Osteoblast (primary cell): ENCODE measurements at places on chromosomes 7 and 10. TPM values are rescaled to one million over a fixed set of nuclear protein-coding genes. Genes with fewer than 3 reads are reported as not detected.

DNA sequence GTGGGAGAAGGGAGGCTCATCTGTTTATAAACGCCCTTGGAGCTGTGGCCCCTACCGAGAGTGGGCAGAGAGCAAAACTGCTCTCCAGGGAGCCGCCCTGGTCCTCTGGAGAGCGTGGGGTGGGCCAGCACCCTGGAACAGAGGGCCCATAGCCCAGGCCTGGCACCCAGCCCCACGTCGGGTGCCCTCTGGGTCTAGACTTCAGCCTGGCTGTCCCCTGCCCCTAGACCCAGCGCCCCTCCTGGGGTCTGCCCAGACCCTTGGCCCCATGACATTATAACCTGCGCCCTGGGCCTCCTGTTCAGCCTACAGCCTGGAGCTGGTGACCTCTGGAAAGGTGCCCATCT is 24.7 kb downstream of the GET4 start:
- no peaks in the 10 kb centered on the region for H3K36me3 ChIP-seq
- peaks cover 8% of the 10 kb centered on the region for H3K4me1 ChIP-seq
- H3K27ac ChIP-seq: no peak overlapping the region
- H3K27me3 ChIP-seq: peaks cover 16% of the 10 kb centered on the region
- DNase-seq: no peak

DNA sequence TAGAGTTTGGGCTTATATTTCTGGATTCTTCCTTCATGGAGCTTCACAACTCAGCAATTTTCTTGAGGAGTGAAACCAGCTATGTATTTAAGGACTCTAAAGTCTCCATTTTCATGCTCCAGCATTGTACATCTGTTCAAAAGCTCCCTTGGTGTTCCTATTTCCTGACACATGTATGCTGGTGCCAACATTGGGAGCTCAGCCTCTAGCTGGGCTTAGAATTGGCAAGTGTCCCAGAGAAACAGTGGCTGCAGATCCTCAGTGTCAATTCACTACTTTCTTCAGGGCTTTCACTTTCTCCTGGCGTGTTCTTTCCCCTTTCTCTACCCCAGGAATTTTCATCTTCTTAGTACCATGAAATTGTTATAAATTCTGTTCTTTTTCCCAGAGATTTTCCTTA is 103.1 kb downstream of the ZNF467 start:
- no peak overlapping the region for H3K4me3 ChIP-seq
- DNase-seq: peak; percentile 19
- no peak overlapping the region for H3K27ac ChIP-seq
- H3K36me3 ChIP-seq: no peaks in the 10 kb centered on the region
- no peaks in the 10 kb centered on the region for H3K27me3 ChIP-seq
- peaks cover 5% of the 10 kb centered on the region for H3K4me1 ChIP-seq

DNA sequence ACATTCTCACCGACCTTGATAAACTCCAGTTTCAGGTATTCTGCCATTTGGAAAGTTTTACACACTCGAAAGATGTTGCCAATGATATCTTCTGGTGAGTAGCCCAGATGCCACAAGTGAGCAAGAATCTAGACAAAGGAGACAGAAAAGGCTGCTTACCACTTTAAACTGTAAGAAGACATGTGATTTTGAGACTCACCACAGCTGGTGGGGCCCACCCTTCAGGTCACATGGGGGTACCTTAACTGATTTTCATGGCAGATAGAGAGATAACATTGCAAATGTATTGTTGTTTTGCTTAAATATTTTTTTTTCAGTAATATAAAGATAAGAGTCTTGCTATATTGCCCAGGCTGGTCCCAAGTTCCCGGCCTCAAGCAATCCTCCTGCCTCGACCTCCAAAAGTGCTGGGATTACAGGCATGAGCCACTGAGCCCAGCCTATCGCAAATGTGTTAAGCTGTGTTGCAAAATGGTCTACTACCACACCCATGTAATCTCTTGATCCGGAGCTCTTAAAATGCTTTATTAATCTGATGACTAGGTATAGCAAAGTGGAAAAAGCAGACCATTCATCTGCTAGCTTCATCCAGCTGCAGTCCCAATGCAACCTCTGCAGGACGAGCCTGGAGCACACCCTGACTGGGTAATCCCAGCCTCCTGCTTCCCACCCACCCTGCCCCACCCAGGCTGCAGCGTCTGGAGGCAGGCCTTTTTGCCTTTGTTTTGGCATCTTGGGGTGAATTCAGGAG is 18.5 kb downstream of the RFC2 start:
- no peak overlapping the region for H3K4me3 ChIP-seq
- DNase-seq: no peak
- H3K27me3 ChIP-seq: no peaks in the 10 kb centered on the region
- H3K27ac ChIP-seq: no peak overlapping the region
- H3K4me1 ChIP-seq: no peaks in the 10 kb centered on the region
- H3K36me3 ChIP-seq: peaks cover 42% of the 10 kb centered on the region

DNA sequence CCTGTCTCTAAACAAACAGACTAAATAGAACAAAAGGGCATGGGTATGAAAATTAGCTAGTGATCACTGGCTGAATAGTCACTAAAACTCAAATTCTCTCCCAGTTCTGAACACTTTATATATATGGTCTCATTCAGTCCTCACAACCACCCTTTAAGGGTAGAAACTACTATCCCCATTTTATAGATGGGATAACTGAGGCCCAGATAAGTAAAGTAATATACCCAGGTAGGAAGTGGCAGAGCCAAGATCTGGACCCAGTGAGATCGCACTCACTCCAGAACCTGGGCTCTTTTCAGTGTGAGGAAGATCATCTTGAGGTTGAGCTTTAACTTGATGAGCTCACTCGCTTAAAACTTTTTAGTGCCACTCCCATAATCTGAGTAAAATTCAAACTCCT is 4.5 kb downstream of the PSTK start:
- no peak overlapping the region for H3K4me3 ChIP-seq
- peaks cover 7% of the 10 kb centered on the region for H3K4me1 ChIP-seq
- no peak for DNase-seq
- no peaks in the 10 kb centered on the region for H3K27me3 ChIP-seq
- peaks cover 5% of the 10 kb centered on the region for H3K36me3 ChIP-seq
- H3K27ac ChIP-seq: no peak overlapping the region

- peaks cover 12% of the 10 kb centered on the region for H3K4me1 ChIP-seq
- H3K27ac ChIP-seq: no peak overlapping the region
- no peaks in the 10 kb centered on the region for H3K36me3 ChIP-seq
- no peaks in the 10 kb centered on the region for H3K27me3 ChIP-seq
- DNase-seq: no peak
These were observed 70.6 kb downstream of the KCNMA1 start for GRCh38 chr10:77566914-77567566.

GRCh38 chr10:85612833-85613232 is 753.8 kb downstream of the GRID1 start:
- no peak for DNase-seq
- H3K4me3 ChIP-seq: no peak overlapping the region
- no peak overlapping the region for H3K27ac ChIP-seq
- no peaks in the 10 kb centered on the region for H3K36me3 ChIP-seq

- DNase-seq: peak; percentile 92
- no peak overlapping the region for H3K4me3 ChIP-seq
- no peaks in the 10 kb centered on the region for H3K4me1 ChIP-seq
- peaks cover 17% of the 10 kb centered on the region for H3K27me3 ChIP-seq
- H3K36me3 ChIP-seq: no peaks in the 10 kb centered on the region
These were observed 62.4 kb downstream of the LSM5 start for GRCh38 chr7:32427769-32428291.

- peak; percentile 74 for DNase-seq
- peaks cover 74% of the 10 kb centered on the region for H3K36me3 ChIP-seq
These were observed 37.3 kb downstream of the FBH1 start for GRCh38 chr10:5927306-5927705.

Gene ATRNL1
- total RNA-seq: 1.2 and 1.4 TPM in 2 replicates

Gene POLR3A
- 11.9 and 16.2 TPM in 2 replicates for total RNA-seq

Gene LEP
- total RNA-seq: under 0.01 and 0.36 TPM in 2 replicates

Gene SEMA4G
- total RNA-seq: under 0.01 and 0.29 TPM in 2 replicates

Gene MNX1
- total RNA-seq: not detected in 2 replicates

Gene BHLHA15
- not detected in 2 replicates for total RNA-seq

Gene SUGCT
- total RNA-seq: 21.7 and 25.9 TPM in 2 replicates
